ENCODE measurements at places on chromosomes 7 and 10.

DNA sequence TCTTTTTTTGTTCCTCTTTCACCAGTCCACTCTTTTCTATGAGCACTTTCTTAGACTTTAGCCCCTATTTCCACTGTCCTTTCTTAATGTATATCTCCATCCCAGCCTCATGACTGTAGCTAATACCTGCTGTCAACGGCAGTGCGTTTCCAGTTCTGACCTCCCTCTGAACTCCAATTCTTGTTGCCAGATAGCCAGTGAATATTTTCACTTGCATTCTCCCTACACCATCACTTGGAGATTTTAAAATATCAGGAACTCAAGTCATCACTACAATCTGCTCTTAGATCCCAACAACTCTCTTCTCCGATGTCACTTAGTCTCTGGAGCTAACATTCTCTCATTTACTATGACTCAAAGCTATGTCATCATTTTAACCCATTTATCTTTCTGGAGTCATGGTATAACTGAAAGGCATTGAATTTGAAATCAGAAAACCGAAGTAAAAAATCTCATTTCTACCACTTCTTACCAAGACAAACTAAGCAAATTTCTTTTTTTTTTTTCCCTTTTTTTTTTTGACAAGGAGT lies 5.1 kb upstream of the SLC16A12 start:
- DNase-seq: no peak

GRCh38 chr10:112658900-112659638 lies 212.1 kb downstream of the VTI1A start:
- DNase-seq: no peak

GRCh38 chr10:128230401-128230800 lies 104.2 kb upstream of the MKI67 start:
- DNase-seq: no peak

DNA sequence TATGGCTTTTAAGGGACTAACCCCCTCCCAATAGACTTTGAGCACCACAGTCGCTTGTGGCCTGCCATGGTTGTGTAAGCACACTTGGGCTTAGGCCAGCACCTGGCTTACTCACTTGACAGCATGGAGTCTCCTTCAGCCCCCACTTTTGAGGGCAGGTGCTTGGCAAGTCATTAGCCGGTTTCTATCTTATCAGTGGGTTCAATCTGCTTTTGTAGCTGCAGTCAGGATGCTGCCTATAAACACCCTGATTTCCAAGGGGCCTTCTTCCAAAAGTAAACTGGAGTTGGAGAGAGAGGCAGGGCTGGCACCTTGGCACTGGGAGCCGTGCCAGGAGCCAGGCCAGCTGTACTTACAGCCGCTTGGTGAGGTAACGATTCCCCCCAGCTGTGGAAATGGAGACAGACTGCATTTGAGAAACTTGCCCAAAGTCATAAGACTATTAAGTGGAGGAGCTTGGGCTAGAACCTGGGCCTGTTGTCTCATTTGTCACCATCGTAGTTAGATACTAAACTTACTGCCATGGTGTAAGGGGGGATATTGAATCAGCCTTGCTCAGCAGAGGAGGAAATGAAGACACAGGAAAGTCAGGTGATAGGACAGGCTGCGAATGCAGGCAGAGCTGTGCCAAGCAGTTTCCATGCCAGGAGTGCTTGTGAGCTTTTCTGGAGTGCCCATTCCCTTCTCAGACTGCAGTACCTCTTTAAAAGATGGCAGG lies 92.2 kb upstream of the EFCAB10 start:
- no peak for DNase-seq

DNA sequence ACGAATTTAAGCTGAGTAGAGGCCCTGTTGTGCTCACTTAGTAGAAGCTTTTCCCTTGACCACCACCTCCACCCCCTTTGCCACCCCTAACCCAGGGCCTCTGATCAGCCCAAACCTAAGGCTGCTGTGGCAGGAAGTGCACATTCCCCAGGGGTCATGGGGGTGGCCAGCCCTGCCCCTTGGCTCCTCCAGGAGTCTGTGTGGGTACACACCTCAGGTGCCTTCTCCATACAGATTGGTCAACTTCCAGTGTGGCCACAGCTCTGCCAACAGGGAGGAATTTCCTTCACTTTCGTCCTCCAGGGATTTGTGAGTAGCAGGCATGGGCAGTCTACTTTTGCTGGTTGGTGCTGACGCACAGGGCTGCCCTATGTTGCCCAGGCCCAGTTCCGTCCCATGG lies 249.9 kb upstream of the ZNF32 start:
- no peak for DNase-seq

GRCh38 chr10:89047397-89047796 lies 56.8 kb downstream of the FAS start:
- DNase-seq: no peak

Measured in anterior cingulate cortex (tissue), 58 donors.